Endothelial cell (in vitro differentiated cells): ENCODE measurements at places on chromosomes 2 and 18. TPM values are rescaled to one million over a fixed set of nuclear protein-coding genes. Genes with fewer than 3 reads are reported as not detected.

SLC4A3 gene
- 2.1 TPM for total RNA-seq

DNA sequence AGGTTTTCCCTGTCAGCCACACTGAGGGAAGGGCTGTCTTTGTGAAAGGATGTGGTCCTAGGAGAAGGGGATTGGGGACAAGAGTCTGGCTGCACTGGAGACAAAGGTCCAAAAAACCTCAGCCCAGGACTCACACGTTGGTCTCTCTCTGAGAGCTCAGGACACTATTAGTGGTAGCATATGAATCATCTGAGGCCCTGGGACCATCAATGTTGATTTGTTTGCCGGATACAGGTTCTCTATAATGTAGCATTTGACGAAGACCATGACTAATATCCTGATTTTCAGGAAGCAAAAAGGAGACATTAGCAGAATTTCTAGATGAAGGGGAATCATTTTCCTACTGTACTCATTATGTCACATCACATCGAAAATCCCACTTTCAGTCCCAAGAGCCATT is 22.2 kb upstream of the DNAH6 start:
- peaks cover 5% of the 10 kb centered on the region for H3K4me1 ChIP-seq
- H3K27me3 ChIP-seq: no peaks in the 10 kb centered on the region
- no peak overlapping the region for H3K4me3 ChIP-seq
- H3K36me3 ChIP-seq: no peaks in the 10 kb centered on the region
- no peak overlapping the region for H3K27ac ChIP-seq

MRPL44 gene
- total RNA-seq: 25.7 TPM

VWA3B gene
- total RNA-seq: not detected

- H3K36me3 ChIP-seq: peaks cover 11% of the 10 kb centered on the region
- no peak overlapping the region for H3K4me3 ChIP-seq
- H3K27ac ChIP-seq: no peak overlapping the region
- H3K27me3 ChIP-seq: no peaks in the 10 kb centered on the region
Observed at GRCh38 chr2:135851858-135852257, 14.9 kb upstream of the LCT start.
